ENCODE measurements at places on chromosomes 2 and 18.

DNA sequence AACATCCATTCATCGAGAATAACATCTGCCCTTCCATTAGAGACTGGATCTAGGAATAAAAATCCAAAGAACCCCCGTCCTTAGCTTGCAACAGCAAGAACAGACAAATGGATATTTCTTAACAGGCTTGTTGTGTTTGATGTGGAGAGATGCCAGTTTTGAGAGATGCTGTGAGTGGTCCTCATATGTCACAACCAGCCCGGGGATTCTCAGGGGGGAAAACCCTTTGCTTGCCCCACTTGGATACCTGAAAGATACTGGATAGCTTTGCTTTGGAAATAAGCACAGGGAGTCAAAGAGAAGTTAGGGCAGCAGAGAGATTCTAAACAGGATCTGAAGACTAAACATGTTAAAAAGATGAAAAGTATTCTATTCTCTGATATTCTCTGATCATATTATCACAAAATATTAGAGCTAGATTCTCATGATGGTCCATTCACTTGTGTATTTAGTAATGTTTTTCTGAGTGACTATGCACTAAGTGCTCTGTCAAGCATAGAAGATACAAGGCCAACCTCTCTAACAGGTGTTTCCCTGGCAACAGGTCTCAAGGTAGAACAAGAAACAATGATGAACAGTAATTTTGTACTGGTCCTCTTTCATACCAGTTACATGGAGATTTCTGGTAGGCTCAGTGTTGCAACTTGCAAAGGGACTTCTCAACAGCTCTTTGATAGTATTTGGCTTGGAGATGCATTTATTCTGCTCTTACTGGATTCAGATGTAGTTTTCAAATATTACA lies 348.2 kb downstream of the MYCN start:
- DNase-seq: no peak

DNA sequence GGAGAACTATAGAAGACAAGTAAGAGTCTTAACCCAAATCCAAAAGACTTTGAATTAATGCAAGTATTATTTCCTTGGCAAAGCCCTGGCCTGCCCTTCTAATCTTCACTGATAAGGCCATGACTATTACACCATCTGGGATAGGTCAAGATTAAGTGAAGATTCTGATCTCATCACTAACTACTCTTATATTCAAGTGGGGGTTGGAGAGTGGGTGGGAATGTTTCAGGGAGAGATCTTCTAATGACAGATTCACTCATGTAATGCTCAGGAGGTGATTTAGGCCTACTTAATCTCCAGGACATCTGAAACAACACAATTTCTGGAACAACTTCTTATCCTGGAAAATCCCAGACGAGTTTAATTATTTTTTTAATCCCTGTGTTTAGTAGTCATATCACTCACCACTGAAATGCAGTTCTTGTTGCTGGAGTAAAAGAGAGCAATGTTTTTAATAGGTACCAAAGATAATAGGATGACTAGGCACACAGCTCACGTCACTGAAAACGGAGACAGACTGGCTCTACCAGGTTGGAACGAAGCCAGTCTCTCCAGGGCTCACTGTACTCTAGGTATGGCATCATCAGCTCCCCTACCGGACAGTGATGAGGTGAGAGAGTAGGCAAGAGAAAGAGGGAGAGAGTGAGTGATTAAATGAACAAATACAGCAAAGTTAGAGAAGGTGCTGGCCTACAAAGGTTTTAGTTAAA lies 133.1 kb downstream of the NCKAP5 start:
- DNase-seq: peak; percentile 45

GRCh38 chr2:12737297-12737696 lies 20.6 kb downstream of the TRIB2 start:
- DNase-seq: no peak

- DNase-seq: no peak
Observed at GRCh38 chr2:149225446-149225845, 104.9 kb upstream of the LYPD6 start.

DNA sequence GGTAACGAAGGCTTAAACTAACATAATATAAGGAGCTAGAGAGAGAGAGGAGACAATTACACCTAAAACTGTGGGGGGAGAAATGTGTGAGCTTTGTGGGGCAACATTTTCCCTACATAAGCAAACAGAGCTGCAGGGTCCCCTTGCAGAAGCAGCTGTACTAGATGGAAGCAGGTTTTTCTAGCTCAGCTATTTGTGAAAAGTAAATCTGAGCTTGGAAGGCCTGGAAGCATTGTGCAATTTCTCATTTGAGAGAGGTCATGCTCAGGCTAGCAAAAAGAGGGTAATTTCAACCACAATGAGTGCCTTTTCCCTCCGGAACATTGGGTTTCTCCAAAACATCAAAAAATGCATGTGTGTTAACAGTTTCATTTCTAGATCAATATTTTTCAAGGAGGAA lies 130.0 kb downstream of the ARL4C start:
- DNase-seq: peak; percentile 85

GRCh38 chr2:231521443-231521842 lies 8.8 kb downstream of the NMUR1 start:
- DNase-seq: no peak

- no peak for DNase-seq
Observed at GRCh38 chr2:232195487-232195886, 183.1 kb upstream of the ALPP start.

DNA sequence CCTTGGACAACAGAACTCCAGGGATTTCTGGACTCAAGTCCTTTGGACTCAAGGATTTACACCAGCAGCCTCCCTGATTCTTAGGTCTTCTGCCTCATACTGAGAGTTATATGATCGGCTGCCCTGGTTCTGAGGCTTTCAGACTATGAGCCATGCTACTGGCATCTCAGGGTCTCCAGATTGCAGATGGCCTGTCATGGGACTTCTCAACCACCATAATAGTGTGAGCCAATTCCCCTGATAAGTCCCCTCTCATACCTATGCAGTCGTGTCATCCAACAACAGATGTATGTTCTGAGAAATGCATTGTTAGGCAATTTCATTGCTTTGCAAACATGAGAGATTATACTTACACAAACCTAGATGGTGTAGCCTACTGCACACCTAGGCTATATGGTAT lies 61.4 kb upstream of the MSTN start:
- peak; percentile 47 for DNase-seq

GRCh38 chr18:59876310-59876626 lies 23.5 kb upstream of the PMAIP1 start:
- DNase-seq: no peak

DNA sequence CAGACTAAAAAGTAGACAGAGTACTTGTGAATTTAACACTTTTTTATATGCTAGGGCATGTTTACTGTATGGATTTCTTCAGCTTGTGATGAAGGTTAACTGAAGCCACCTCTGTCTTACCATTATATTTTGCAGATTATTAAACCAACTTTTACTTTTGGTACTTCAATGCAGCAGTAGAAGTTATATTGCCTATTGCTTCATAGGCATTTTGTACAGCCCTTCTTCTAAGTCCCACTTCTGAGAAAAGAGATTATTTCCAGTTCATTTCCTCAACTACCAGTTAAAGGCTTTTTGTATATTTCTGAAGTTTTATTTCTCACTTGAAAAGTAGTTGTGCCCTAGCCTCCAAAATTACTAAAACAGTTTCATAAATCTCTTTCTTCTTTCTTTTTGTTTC lies 256.4 kb upstream of the FBXO11 start:
- DNase-seq: no peak

DNA sequence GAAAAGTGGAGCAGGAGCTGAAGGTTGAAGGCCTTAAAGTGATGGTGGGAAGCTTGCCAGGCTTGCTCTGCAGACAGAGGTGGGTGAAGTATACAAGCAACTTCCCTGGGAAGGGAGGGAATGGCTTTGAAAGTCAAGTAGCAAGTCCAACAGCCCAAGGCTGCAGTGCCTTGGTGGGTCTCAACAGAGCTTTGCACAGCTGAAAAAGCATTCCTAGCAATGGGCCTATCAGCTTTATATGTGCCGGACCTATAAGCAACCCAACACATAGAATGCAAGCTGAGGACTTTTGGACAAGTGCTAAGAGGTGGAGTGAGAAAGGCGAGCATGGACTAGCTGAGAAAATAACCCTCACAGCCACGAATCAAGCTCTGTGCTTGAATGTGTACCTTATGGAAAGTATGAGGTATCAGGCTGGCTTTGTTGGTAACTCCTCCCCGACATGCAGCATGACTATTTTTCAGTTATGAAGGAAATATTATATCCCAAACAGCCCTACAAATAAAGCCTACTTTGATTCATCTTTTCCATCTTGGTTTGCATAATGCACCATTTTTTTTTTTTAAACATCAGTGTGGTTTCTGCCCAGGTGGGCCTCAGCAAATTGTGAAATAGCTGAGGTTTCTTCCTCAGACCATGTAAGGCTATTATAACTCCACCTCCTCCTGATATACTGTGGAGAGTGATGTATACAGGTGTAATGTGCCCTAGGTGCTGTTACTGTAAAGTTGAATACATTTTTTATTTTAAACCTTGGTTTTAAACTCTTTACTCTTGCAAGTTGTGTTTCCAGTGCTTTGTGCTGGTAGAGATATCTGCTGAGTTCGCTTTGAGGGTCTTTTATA lies 241.4 kb upstream of the CXCR4 start:
- no peak for DNase-seq

DNA sequence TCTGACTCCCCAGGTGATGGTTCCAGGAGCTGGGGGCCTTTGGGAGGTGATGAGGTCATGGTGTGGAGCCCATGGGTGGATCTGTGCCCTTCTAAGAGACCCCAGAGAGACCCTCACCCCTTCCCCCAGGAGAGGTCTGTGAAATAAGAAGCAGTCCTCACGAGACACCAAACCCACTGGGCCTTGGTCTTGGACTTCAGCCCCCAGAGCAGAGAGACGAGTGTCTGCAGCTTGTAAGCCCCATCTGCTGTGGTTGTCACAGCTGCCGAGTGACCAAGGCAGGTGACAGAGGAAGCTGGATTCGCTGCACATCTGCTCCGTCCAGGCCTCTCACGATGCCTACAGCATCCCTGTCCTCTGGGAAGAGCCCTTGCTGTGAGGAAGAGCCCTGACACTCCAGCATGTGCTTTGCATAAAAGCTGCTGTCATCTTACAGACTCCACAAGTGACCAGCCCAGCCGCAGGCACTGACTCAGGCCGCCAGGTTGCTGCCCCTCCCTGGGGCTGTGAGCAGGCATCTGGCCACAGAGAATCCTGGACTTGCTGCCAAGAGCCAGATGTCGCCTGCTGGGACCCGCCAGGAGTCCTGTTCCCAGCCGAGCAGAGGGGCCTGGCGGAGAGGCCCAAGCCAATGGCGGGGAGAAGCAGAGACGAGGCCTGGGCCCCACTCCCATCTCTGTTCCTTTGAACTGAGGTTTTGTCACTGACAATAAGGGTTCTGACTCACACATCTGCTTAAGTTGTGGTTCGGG lies 150.8 kb downstream of the PXDN start:
- peak; percentile 66 for DNase-seq

DNA sequence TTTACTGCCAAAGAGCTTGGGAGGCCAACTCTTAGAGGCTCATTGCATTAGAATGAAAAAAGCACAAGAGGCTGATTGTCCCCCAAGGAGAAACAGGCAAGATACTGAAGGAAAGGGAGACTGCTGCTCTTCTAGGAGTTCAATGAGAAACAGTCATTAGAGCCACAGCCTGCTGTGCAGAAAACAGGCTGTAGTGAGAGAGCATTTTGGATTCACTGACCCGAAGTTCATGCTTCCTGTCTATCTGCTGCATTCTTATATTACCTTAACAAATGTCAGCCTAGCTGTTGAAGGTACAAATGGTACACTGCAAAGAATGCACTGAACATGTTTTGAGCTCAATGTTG lies 423.3 kb downstream of the SETBP1 start:
- DNase-seq: no peak

DNA sequence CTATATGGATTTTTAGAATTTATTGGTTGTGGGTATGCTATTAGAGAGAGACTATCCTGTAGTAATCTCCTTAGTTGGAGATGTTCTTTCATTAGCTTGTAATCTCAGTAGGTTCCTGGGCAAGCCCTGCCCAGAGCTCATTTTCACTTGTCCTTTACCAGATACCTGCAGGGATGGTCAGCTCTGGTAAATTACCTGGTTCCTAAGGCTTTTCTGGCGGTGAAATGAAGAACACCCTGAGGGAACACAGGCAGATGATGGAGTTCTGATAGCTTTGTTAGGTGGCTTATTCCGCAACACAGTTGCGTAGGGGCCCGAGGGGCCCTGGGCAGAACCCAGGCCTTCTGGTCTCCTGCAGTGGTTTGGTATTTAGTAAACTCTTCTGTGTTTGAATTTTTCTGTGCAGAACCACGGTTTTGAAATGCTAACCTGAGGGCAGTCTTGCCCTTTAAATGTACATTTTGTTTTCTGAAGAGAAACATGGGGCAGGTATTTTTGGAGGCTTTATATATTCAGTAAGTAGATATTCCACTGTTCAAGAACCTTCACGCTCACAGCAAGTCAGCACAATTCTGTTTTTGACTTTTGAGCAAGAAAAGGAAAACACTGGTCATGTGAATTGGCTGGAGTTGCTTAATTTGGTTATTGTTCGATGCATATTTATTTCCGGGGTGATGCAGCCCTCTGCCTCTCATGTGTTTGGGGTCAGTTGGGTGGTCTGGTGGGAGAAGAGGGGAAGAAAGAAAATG lies 22.4 kb downstream of the ZNF532 start:
- peak; percentile 48 for DNase-seq

GRCh38 chr18:944440-944839 lies 39.8 kb downstream of the ADCYAP1 start:
- DNase-seq: peak; percentile 14

DNA sequence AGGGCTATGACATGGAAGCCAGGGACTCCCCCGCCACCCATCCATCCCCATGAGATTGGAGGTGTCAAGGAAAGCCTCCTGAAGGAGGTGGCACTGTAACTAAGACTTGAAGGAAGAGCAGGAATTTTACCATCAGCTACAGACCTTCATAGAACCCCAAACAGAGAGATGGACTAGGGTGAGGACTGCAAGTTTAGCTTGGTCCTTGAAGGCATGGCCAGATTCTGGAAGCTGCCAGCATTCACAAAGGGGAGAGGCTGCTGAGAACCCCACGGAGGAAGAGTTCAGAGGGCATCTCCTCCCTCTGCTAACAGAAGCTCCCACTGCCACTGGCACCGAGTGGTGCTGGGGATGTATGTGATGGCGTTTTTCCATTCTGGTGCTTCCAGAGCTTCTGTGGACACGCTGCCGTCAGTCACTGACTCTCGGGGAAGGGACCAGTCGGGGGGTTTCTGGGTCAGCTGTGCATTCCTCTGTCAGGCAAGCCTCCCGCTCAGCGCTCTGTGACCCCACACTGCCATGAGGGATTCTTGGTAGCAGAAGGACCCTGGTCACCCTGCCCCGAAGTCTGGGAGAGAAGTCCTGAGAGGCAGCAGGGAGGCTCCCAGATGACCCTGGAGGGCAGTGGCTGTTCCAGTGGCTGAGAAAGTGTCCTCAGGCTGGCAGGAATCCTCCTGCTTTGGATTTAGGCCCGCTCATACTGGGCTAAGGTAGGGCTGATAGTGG lies 18.1 kb downstream of the TMEM185B start:
- no peak for DNase-seq

GRCh38 chr2:138267161-138267901 lies 234.2 kb upstream of the SPOPL start:
- peak; percentile 74 for DNase-seq

DNA sequence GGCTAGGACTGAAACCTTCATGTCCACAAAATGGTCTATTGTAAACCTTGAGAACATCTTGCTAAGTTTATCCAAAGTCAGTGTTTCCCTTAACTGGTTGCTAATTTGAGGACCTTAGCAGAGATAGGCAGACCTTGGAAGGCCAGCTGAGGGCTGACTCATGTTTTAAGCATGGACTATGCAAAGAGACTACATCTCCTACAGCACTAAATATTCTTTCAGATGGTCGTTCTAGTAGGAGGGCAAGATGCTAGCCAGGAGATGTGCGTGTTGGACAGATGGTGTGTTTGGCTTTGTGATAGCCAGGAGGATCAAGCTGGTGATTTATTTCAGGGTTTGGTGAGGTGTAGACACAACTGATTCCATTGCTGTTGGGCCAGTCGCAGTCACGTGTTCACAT lies 75.8 kb downstream of the NRP2 start:
- DNase-seq: peak; percentile 70

GRCh38 chr2:39851651-39852110 lies 72.6 kb upstream of the THUMPD2 start:
- DNase-seq: peak; percentile 58
